Stimulated activated CD4-positive, alpha-beta T cell treated with anti-CD3 and anti-CD28 coated beads, Interleukin-2, amount 100 ng/mL, for 4 hours (primary cell): ENCODE measurements at places on chromosomes 4 and X.

- no peak for DNase-seq
Measured at GRCh38 chrX:2159393-2159792, 341.4 kb downstream of the DHRSX start.

- no peak for DNase-seq
Measured at GRCh38 chr4:18957716-18958115, 936.2 kb upstream of the LCORL start.

DNA sequence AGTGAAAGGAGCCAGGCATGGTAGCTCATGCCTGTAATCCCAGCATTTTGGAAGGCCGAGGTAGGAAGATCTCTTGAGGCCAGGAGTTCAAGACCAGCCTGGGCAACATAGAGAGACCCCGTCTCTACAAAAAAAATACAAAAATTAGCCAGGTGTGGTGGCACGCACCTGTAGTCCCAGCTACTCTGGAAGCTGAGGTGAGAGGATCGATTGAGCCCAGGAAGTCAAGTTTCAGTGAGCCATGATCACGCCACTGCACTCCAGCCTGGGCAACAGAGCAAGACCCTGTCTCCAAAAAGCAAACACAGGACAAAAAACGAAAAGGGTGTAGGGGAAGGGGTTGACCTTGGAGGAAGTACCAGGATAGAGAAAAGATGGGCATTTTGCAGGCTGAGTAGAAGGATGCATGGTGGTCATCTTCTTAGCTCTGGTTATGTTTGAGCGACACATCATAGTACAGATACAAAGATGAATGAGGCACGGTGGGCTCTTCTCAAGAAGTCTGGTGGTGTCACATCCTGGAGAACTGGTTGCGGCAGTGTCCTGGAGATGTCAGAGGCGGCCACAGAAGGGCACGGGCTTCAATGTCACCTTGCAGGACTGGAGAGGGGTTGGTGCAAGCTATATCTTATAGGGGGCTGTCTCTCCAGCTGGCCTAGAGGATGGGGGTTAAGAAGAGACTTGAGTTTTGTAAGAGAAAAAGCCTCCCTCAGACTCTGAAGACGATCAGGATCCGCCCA lies 32.0 kb downstream of the SLC25A5 start:
- DNase-seq = no peak

DNA sequence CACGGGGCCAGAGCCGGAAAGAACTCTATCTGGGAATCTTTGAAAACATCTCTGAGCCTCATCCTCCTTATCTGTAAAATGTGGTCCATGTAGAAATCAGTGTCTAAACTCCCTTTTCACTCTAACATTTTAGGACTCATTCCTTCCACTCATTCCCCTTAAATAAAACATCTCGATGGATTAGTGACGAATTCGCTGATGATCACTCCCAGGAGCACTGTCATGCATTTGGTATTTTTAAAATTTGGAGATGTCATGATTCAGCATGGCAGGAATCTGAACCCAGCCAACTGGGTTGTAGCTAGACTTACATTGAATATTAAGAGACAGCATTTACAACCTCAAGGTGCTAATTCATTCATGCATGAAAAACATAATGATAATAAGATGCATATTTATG lies 88.1 kb downstream of the SPANXN3 start:
- DNase-seq = no peak
